ENCODE measurements at places on chromosomes 13 and 19.
A peak's percentile ranks its signal among the peaks of the same experiment; 100 is the strongest.

DNA sequence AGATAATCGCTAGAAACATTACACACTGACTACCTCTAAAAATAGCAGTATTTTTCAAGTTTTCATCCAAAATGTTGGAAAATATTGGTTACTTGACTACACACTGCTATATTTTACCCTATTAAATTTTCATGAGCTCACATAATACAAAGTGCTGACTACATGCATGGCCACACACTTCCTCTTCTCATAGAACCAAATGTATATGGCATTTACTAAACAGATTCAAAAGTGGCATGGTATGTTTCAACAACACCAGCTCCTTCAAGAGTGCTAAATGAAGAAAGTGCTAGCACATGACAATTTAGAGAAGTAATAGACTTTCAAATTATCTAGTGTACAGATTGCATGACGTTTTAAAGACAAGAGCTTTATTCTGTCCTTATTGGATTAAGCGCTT, 780.4 kb upstream of the SLITRK6 start:
- no peak for DNase-seq

GRCh38 chr19:21508198-21508597, 2.8 kb downstream of the ZNF429 start:
- no peak for DNase-seq

DNA sequence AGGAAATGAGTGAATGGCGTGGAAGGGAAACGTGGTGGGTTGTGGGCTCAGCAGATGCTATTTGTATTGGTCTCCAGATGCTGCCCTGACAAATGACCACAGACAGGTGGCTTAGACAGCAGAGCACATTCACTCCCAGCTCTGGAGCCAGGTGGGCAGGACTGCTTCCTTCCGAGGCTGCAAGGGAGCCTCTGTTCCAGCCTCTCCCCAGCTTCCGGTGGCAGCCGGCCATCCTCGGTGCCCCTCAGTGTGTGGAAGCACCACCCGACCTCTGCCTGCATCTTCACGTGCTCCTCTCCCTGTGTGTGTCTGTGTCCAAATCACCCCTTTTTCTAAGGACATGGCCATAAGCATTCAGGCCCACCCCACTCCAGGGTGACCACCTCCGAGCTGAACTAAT, 105.1 kb downstream of the SOX1 start:
- DNase-seq = no peak

GRCh38 chr13:41835871-41836270, 125.0 kb downstream of the VWA8 start:
- DNase-seq = no peak

DNA sequence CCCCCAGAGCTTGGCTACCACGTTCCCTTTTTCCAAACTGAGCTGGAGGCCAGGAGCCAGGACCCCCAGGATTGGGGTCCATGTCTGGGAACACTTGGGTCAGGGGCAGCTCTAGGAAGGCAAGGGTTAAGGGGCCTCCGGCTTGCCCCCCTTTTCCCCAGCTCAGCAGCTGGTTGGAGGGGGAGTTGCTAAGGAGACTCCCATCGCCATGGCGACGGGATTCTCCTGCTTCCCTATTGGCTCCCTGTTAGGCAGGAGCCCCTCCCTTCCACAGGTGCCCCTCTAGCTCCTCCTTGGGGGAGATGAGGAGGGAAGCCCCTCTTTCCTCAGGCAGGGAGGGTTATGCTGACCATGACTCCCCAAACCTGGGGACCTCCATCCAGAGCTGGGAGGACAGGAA, 33.9 kb downstream of the PDE4A start:
- DNase-seq = no peak

- DNase-seq = no peak
Observed at GRCh38 chr13:58935689-58936088, 1228.0 kb downstream of the DIAPH3 start.

DNA sequence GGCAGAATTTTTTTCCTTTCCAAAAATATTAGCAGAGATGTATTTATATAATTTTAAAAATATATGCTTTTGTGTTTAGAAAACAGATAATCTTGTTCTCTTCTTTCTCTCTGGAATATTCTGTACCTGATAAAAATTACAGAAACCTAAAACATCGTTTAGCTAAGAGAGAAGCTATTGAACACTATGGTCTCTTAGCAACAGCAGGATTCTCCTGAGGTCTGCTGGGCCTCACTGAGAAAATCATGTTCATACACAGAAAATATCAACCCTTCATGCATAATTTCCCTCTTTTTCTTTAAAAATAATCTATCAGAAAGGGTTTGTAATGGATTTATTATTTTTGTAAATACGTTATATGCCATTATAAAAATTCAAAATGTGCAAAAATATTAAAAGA, 242.2 kb downstream of the DCLK1 start:
- no peak for DNase-seq

DNA sequence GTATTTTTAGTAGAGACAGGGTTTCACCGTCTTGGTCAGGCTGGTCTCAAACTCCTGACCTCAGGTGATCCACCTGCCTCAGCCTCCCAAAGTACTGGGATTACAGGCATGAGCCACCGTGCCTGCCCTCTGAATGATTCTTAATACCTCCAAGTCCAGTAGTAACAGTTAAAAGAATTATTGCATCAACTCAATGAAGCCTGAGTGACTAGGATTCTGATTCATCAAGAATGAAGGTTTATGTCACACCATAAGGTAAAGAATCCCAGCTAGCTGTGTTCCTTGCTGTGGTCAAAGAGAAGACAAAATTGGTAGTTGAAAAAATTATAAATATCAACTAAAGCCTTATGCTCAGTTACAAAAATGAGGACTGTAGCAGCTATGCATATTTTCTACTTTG, 81.2 kb upstream of the ABCC4 start:
- no peak for DNase-seq

DNA sequence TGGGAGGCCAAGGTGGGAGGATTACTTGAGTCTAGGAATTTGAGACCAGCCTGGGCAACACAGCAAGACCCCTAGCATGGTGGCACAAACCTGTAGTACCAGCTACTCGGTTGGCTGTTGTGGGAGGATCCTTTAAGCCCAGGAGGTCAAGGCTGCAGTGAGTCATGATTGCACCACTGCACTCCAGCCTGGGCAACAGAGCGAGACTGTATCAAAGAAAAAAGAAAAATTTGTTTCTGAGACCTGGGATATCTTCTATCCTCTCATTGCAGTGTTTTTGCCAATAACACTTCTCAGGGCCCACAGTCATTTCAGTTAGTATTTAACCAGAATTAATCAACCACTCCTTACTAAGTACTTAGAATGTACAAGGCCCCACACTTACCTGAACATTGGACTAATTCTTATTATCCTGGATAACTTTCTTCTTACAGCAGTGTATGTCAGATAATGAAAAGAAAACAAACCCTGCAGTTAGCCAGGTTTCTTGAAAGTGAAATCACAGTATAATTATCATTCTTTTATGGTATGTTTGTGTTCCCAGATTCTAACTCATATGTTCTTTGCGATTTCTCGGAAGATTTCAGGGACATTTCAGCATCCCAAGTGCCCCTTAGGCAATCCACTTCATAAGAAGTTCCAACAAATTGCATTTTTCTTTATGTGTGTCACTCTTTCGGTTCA, 75.6 kb upstream of the KLF5 start:
- no peak for DNase-seq

DNA sequence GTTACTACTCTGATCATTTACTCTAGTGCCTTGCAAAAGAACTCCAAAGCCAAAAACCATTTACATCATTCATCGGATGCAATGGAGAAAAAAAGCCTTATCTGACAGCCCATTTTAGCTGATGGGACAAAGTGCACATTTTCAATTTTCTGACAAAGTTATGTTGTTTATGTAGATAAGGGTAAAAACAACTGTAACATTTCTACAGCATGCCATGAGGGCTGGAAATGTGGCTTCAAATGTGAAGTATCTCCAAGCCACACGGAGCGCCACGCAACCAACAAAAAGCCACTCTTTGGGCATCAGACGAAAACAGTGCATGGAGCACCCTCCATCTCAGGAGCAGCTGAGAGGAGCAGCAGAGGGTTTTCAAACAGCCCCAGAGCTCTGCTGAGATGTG, 364.6 kb upstream of the ZNF507 start:
- no peak for DNase-seq

DNA sequence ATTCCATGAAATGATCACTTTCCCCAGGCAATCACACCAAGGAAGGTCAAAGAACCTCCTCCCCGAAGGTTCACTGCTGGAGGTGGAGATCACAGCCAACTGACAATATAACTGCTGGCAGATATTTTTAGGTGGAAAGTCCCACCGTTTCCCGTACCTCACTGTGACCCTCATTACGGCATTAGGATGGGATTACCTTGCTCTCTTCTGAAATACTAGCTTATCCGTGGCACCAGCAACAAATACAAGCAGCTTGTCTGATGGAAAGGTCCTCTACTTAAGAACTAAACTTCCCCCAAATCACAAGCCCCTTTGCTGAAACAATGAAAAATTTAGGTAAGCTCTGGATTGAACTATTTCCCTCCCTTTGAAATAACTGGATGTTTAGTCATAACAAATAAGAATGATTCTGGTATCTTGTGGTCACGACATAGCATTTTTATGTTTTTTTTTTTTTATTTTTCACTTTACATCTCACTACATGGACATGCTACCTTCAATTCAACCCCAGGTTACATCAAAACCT, 178.9 kb downstream of the COL4A1 start:
- DNase-seq = no peak

DNA sequence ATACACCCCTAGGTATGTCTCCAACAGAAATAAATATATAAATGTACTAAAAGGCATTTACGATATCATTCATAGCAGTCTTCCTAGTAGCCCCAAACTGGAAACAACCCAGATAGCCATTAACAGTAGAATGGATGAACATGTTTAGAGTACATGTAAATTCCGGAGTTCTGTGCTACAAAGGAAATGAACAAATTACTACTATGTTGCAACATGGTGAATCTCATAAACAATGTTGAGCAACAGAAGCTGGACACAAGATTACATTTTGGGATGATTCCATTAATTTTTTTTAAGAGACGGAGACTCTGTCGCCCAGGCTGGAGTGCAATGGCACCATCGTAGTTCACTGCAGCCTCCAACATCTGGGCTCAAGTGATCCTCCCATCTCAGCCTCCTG, 5.9 kb upstream of the SLC7A10 start:
- DNase-seq = peak; percentile 64

DNA sequence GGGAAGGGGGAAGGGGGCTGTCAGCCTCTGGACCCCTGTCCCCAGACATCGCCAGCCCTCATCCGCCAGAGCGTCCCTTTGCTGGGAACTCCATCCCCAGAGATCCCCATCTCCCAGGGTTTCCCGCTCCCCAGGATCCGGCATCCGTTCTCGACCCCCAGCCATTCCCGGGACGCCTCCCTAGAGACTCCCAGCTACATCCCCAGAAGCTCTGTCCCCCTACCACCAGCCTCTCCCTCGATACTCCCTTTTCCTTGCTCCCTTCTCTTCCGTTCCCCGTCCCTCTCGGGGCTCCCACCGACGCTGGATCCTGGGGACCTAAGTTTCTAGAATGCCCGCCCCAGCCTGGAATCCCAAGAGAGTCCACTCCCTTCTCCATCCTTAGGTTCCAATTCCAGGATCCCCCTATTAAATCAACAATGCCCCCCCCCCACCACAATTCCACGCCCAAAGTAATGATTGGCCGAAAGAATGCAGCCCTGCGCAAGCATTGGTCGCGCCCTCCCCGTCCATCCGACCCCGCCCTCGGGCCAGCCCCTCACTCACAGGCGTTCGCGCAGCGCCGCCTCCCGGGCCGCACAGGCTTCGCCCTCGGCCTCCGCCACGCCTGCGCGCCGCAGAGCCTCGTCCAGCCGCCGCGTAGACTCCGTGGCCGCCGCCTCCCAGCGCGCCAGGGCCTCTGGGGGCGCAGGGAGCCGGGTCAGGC, 3.2 kb downstream of the CCDC194 start:
- DNase-seq = peak; percentile 94

- DNase-seq = no peak
Observed at GRCh38 chr13:44072536-44072935, 192.8 kb downstream of the LACC1 start.

DNA sequence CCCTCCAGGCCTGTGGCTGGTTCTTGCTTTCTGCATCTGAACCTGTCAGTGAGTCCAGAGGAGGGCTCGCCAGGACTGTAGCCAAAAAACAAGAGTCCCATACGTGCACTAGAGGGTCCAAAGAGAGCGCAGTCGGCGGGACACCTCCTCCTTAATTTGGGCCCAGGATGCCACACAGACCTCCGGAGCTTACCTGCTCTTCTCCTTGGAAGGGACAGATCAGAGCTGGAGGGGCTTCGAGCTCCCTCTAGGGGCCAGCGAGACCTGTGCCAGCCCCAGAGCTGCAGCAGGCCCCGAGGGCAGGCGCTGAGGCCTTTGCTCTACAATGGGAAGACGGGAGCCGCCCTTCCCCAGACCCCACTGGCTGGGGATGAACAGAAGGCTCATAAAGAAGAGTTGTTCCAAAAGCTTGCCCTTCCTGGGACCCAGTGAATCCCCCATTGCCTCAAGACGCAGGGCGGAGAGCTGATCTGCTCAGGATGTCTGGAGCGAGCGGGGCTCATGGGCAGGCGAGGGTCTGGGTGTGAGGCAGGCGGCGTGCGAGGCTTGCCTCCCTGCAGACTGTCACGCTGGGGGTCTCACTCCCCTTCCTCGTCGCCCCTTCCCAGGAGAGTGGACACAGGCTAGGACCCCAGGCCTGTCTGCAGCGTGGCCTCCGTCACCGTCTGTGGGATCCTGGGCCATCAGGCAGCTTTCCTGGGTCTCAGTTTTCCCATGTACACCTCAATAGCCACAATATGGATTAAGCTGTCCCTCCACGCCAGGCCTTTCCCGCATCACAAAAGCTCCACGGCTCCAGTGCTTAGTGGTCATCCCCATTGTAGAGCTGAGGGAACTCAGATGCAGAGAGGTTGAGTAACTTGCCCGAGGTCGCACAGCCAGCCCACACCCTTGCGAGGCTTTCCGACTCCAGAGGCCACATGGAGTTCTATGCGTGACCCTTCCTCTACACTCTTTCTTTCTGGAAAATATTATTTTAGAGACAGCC, 46.9 kb upstream of the VSTM2B start:
- DNase-seq = no peak

Measured in suppressor macrophage treated with lipopolysaccharide for 4 hours (primary cell).